ENCODE measurements at places on chromosomes 7 and 10. TPM values are rescaled to one million over a fixed set of nuclear protein-coding genes. Genes with fewer than 3 reads are reported as not detected.

Gene OPN4
- total RNA-seq = not detected

Gene UCMA
- not detected for total RNA-seq

Gene SHH
- total RNA-seq = under 0.01 TPM

Gene GDF2
- total RNA-seq = not detected

Gene PRKCQ
- 0.16 TPM for total RNA-seq

Gene SOSTDC1
- not detected for total RNA-seq

Gene SEMA4G
- 1.8 TPM for total RNA-seq

Gene ERVW-1
- total RNA-seq = not detected

Gene RPP30
- 29.8 TPM for total RNA-seq

Gene PRPS1L1
- not detected for total RNA-seq

Gene NEUROG3
- not detected for total RNA-seq

Gene ASAH2
- total RNA-seq = 0.31 TPM

Gene PAPOLB
- not detected for total RNA-seq

Gene CALML3
- total RNA-seq = not detected

Measured in bladder microvascular endothelial cell (primary cell).